ENCODE measurements at places on chromosomes 6 and 20.
A peak's percentile ranks its signal among the peaks of the same experiment; 100 is the strongest.

DNA sequence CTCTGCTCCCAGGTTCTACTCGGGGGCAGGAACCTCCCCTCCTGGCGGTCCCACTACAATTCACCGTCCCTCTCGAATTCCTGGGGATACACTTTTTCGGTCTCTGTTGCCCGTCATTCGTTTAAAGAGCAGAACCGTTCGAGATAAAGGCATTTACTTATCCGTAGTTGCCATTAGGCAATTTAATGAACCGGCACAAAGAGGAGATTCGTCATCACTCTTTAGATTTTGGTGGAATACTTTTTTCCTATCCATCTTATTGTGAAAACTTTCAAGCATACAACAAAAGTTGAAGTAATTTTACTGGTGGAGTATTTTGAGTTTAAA is 1.2 kb upstream of the CD24 start:
- no peak for DNase-seq

- DNase-seq, result no peak
Measured at GRCh38 chr6:118869350-118869749, 24.6 kb upstream of the ASF1A start.

- DNase-seq, result no peak
Measured at GRCh38 chr6:63985223-63985622, 349.6 kb downstream of the PHF3 start.

DNA sequence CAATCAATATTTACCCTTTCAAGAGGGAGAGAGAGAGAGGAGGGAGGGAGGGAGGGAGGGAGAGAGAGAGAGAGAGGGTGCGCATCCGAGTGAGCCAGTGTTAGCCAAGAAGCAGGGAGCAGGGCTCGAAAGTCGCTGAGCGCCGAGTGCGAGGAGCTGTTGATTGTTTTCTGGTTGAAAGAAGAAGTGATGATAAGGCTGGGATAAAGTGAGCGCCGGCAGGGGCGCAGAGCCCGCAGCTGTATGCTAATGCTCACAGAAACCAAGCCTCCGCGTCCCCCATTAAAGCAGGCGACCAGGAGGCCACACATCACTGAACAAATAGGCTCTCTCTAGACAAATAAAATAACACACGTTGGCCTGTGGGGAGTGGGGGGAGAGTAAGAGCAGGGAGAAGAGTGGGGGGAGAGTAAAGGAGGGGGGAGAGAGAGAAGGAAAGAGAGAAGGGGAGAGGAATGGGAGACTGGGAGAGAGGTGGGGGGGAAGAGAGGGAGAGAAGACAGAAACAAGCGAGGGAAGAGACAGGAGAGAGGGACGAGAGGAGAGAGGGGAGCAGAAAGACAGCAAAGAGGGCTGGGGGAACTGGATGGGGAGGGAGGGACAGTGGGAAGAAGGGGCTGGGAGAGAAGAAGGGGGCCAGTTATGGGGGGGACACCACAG is 5.0 kb upstream of the INSM1 start:
- no peak for DNase-seq

GRCh38 chr20:10475225-10475624 is 40.1 kb downstream of the SLX4IP start:
- no peak for DNase-seq

GRCh38 chr20:37570419-37570818 is 42.7 kb upstream of the BLCAP start:
- DNase-seq, result no peak

DNA sequence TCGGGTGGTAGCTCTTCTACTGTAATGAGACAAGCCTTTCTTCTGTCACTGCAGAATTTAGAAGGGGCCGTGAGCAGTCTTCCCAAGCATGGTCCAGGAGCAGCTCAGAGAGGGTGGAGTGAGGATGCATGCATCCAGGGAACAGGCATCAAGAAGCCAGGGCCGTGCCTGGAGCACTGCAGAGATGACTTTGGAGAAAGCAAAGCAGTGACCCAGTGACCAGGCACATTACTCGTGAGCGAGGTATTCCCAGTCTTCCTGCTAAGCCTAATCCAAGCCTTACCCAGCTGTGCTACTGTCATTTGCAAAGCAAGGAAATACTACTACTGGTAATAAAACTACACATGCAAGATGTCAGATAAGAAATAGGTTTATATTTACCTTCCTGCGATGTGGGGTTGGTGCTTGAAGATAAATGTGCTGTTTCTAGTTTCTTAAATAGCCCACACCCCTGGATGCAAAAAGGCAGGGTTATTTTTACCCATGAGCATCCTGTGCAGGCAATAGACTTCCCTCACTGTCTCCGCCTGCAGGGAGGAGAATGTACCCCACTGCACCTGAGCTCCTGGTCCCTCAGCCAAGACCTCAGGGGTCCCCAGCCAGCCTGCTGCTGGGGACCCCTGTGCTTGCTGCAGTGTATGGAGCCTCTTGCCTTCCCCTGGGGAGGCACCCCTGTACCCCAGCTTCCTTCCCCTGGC is 62.9 kb downstream of the SSR1 start:
- no peak for DNase-seq

GRCh38 chr20:23588434-23589403 is 17.0 kb downstream of the CST9 start:
- DNase-seq, result no peak

GRCh38 chr6:125585470-125585869 is 164.0 kb upstream of the HEY2 start:
- no peak for DNase-seq

DNA sequence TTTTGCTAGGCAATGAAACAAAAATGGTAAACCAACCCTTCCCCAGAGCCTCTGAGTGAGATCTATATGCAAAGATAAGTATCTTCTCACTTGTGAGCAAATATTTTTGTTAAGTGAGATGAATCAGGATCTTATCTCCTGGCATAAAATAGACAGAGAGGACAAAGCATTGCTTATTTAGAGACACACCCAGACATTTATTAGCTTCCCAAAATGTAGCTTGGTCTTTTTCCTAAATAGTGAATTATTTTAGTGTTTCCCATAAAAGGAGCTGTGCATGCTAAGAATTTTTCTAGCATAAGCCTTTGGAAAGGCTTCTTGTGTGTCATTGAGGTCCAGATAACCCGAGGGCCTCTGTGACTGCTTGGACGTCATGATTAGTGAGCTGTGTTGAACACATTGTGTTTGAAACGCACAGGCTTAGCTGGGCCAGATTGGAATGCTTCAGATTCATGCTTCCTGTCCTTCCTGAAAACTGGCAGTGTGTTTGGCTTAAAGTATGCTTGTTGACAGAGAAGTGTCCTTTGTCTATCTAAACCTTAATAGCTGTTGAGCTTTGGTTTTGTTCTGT is 16.5 kb downstream of the MTHFD1L start:
- no peak for DNase-seq

- no peak for DNase-seq
Measured at GRCh38 chr6:137906020-137906472, 39.0 kb downstream of the TNFAIP3 start.

DNA sequence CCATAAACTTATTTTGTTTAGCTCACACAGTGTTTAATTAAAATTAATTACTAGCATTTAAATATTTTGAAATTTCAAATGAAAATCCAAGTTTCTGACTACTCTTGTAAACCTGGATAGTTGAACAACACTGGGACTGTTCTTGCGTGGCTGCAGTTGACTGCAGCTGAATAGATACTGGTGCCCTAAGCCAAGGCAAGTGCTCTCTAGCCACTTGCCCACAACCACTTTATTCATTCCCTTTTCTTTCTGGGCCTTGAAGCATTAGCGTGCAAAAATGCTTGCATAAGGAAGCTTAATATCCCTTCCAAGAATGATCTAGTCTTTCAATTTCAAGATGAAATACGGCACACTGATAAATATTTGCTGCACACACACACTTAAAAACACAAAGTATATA is 676.0 kb upstream of the MARCKS start:
- DNase-seq, result no peak

GRCh38 chr6:452301-453067 is 60.9 kb downstream of the IRF4 start:
- DNase-seq, result no peak

- DNase-seq, result no peak
Measured at GRCh38 chr6:42047790-42048405, 2.4 kb upstream of the TAF8 start.

- DNase-seq, result no peak
Measured at GRCh38 chr20:33685328-33686099, 671 bp downstream of the E2F1 start.

DNA sequence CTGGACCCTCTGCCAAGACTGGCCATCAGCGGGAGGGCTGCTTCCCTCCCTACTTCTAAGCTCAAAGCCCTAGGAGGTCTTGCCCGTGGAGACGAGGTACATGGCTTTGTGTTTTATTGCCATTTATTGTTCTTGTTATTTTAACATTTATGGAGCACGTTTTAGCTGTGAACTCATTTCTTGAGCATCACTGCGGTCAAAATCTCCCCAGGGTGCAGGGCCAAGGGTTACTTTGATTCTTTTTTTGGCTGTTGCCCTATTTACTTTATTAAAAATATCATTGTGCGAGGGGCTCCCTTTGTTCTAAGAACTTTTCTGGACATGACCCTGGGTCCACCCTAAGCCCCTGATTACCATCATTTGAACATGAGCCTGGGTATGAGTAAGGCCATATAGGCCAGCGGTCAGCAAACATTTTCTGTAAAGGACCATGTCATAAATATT is 51.6 kb downstream of the EYA2 start:
- DNase-seq, result no peak

DNA sequence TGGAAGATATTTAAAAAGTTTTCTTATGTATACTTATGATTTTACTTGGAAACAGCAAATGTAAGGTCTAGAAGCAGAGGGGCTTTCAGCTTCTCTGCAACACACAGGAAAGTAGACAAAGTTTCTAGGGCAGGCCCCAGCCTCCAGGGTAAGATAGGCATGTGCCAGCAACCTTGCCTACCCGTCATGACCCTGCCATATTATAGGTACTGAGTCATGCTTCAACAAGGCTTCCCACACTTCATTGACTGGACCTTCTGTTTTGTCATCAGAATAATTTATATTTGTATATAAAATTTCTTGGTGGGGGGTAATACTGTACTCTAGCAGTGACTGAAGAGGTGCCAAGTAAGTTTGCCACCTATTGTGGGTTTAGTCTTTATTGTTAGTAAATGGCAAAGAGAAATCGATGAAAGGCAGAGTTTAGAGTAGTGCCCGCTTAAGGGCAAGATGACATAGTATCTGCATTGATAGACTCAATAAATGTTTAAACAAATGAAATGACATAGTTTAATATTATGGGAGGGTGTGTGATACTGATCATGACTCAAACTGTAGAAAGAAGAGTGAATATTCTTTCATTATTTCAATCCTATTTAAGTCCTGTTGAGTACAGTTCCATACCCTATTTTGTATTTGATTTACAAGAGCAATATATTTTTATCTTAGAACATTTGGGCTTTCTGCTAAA is 95.6 kb downstream of the JARID2 start:
- no peak for DNase-seq

DNA sequence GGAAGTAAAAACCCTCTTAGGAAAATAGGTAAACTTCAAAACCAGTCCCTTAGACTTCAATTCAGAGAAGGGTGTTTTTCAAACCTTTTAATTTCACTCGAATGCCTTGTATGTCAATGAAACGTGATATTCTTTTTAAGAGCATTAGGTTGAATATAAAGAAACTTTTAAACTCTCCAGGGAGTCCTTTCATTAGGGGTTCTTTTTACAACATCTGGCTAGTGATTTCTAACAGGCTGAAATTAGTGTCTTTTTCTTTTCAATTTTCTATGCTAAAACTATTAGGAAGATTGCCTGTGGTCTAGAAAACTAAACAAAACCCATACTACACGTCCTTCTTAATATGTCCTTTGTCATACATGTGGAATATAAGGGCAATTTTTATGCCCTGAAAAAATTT is 569.7 kb upstream of the CITED2 start:
- DNase-seq, result no peak

DNA sequence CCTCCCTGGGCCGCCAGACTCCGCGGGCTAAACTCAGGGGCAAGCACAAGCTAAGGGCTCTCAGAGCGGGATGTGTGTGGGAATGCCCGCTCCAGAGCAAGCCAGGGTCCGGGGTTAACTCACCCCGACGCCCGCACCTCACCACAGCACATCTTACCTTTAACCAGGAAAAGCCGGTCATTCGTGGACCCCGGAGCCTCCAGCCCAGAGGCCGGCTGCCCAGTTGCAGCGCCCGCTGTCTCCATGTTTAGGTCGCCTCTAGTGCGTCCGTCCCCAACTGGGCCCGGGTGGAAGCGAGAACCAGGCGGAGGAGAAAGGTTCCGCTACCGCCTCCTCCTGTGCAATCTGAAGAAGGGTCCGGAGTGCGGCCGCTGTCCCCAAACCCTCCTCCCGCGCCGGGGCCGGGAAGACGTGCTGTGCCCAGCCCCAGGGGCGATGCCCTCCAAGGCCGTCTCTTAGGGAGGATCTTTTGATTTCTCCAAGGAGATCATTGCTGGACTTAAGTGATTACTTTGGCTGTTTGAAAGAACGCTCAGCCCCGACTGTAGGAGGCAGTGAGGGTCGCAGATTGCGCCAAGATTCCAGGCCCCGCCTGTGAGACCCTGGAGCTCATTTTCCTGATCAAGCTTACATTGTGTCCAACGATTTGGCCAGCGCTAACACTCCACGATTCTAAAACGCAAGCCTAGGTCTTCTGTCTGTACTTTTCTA is at the start of gene TMEM242:
Gene TMEM242, minus strand, starts transcription at position 265 of the 711 bp plus-strand sequence. Its CDS starts 20 bp downstream, at position 245.
- DNase-seq, result peak; percentile 64

DNA sequence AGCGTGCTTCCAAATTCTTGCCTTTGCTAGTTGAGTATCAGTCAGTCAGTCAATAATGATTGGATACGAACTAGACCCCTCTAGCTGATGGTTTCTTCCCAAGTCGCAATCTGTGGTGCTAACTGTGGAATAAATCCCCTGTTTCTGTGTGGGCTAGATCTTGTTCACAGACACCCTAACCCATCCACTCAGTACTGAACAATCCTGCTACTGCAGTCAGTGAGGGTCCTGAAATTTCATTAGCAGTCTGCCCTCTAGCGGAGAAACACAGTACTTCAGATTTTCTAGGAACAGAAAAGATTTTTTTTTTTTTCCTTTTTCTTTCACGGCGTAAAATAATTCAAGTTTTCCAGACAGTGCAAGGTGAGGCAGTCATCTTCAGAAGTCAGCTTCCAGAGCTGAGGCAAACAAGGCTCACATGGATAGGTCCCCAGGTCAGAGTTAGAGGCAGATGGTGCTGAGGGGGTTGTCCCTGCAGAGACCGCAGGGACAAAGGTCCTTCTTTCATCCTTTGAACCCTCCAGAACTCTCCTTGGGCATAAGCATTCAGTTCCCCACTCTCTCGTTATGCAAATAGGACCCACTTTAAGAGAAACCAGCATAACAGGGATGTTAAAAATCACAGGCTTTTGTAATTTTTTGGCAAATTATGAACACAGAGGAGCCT is 119.6 kb downstream of the SCML4 start:
- no peak for DNase-seq

GRCh38 chr20:57922083-57922482 is 212.3 kb upstream of the PMEPA1 start:
- DNase-seq, result no peak

GRCh38 chr6:111573892-111574797 is 31.5 kb downstream of the TRAF3IP2 start:
- no peak for DNase-seq

GRCh38 chr6:160278311-160278710 is 19.7 kb upstream of the SLC22A2 start:
- DNase-seq, result no peak

DNA sequence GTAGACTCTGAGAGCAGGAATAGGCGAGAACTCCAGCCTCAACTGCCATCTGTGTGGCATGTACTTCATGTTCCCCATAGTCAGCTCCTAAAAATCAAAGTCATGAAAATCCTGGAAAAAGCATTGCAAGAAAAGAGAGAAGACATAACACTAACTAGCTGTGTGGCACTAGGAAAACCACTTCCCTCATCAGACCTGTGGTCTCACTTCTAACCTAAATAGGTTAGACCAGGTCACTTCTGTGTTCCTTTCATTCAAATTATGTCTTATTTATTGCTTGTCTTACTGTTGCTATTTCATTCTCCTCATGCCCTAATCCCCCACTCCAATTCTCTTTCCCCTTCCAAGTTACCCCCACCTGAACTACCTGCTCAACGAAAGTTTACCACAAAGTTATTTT is 70.2 kb downstream of the TNFRSF21 start:
- DNase-seq, result no peak
